Karpas-422 (cell line): ENCODE measurements at places on chromosomes 6 and 20. TPM values are rescaled to one million over a fixed set of nuclear protein-coding genes. Genes with fewer than 3 reads are reported as not detected.
A peak's percentile ranks its signal among the peaks of the same experiment; 100 is the strongest.

- H3K27me3 ChIP-seq: no peaks in the 10 kb centered on the region
- no peaks in the 10 kb centered on the region for H3K36me3 ChIP-seq
- H3K27ac ChIP-seq: no peak overlapping the region
- peak; percentile 31 for DNase-seq
Measured at GRCh38 chr6:156645097-156645496, 132.1 kb upstream of the ARID1B start.

GRCh38 chr20:5170341-5170740, 43.5 kb downstream of the CDS2 start:
- no peak overlapping the region for H3K4me3 ChIP-seq
- H3K27me3 ChIP-seq: no peaks in the 10 kb centered on the region
- no peaks in the 10 kb centered on the region for H3K36me3 ChIP-seq

GRCh38 chr6:37056439-37057127, 51.1 kb downstream of the FGD2 start:
- no peaks in the 10 kb centered on the region for H3K27me3 ChIP-seq
- H3K4me3 ChIP-seq: no peak overlapping the region
- H3K36me3 ChIP-seq: no peaks in the 10 kb centered on the region
- no peak overlapping the region for H3K27ac ChIP-seq

DNA sequence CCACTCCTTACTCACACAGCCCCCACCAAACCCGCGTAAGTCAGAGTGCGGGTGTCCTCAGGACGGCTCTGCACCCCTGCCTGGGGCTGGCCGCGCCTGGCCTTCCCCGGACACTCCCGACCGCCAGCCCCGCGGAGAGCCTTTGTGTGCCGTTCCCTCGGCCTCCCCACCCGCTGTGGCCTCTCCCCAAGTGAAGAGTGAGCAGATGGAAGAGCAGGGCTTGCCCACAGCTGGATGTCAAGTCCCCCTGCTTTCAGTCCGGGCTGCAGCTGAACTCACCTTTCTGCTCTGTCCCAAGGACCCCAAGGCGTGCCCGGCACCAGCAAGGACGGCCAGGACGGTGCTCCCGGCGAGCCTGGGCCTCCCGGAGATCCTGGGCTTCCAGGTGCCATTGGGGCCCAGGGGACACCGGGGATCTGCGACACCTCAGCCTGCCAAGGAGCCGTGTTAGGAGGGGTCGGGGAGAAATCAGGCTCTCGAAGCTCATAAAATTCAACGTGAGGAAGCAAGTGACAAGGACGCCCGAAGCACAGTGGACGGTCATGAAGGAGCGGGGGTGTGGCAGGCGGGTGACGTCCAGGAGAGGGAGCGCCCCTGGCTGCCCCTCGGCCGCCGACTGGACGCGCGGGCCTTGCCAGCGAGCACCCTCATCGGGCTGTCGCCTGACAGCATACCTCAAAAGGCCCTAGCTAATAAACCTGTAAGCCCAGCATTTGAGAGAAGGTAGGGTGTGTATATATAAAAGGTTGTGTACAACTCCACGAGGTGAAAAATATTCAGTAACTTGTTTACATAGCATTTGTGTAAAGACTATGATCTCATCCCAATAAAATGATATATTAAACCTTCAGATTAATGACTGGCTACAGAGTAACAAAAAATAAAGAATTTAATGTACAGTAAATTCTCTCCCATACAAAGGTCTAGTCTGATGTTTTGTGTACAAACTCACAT, 21.1 kb downstream of the TCFL5 start:
- no peaks in the 10 kb centered on the region for H3K27me3 ChIP-seq
- no peak overlapping the region for H3K4me3 ChIP-seq
- peak overlapping the region; percentile 30; the same call in 1 of the 2 replicates for H3K27ac ChIP-seq
- peaks cover 26% of the 10 kb centered on the region for H3K4me1 ChIP-seq

DNA sequence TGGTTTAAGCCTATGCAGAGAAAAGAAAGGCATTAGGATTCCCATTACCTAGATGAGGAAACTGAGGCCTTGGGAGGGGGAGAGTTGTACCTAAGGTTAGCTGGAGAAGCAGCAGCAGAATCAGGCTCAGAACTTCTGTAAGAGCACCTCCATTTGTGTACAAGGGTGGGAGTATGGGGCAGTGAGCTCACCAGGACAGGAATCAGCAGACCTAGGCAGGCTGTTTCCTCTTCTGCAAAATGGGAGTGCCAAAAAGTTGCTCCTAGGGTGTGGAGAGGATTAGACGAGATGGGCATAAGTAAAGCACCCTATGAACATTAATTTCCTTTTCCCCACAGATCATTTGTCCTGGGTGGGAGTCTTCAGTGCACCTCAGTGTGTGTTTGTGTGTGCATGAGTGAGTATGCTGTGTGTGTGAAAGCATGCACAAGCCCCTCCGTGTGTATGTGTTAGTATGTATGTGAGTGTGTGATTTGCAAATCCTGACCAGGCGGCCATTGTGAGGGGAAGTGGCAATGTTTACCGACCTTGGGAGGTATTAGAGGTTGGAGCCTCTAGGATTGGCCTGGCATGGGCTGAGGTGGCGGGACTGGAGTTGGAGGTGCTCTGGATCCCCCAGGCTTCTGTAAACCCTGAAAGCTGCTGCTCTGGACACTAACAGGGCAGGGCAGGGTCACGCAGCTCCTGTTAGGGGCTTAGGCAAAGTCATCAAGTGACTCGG, 78.8 kb downstream of the VEGFA start:
- no peak for DNase-seq
- H3K27me3 ChIP-seq: no peaks in the 10 kb centered on the region
- H3K27ac ChIP-seq: no peak overlapping the region
- H3K4me3 ChIP-seq: no peak overlapping the region

The SRSF12 gene
- not detected in 2 replicates for total RNA-seq

The NMBR gene
- not detected in 2 replicates for total RNA-seq

The HEBP2 gene
- 41.9 and 49.9 TPM in 2 replicates for total RNA-seq

DNA sequence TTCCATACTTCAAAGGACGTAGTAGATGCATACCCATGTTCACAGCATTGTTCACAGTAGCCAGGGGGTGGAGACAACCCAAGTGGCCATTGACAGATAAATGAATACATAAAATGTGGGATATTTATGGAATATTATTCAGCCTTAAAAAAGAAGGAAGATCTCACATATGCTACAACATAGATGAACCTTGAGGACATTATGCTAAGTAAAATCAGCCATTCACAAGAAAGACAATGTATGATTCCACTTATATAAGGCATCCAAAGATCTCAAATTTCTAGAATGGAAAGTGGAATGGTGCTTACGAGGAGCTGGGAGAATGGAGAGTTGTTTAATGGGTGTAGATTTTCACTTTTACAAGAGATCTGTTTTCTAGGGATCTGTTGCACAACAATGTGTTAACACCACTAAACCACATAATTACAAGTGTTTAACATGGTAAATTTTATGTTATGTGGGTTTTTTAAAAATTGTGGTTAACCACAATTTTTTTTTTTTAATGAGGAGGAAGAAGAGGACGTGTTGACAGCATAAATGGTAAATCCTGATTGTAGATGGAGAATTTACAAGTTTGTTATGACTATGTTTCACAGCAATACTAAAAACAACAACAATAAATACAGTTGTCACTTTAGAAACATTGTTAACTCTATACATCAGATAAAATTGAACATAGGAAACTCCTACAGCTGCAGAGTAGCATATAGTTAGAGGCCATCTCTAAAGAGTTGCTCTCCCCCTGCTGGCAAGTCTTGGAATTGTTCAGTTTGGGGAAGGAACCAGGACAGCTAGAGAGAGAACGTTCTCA, 41.6 kb downstream of the CCN2 start:
- no peak overlapping the region for H3K4me3 ChIP-seq
- peak; percentile 92 for DNase-seq
- H3K4me1 ChIP-seq: no peaks in the 10 kb centered on the region
- H3K36me3 ChIP-seq: no peaks in the 10 kb centered on the region

DNA sequence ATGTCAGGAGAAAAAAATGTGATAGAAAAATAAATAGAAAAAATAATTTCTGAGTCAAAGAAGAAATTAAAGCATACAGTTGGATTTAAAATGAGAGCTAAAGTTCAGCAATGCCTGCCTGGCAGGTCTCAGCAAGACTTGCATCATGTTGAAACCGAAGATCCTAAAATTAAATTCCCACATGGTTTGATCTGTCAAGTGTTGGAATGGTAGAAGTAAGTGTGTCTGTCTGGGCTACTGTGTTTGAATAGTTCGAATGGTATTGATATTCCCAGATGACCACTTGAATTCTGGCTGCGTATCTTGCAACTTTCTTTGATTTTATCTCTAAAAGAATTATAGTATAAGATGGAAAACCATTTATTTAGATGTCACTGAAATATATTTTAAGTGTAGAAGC, 1349.6 kb downstream of the EPHA7 start:
- H3K36me3 ChIP-seq: no peaks in the 10 kb centered on the region
- H3K27me3 ChIP-seq: no peaks in the 10 kb centered on the region

DNA sequence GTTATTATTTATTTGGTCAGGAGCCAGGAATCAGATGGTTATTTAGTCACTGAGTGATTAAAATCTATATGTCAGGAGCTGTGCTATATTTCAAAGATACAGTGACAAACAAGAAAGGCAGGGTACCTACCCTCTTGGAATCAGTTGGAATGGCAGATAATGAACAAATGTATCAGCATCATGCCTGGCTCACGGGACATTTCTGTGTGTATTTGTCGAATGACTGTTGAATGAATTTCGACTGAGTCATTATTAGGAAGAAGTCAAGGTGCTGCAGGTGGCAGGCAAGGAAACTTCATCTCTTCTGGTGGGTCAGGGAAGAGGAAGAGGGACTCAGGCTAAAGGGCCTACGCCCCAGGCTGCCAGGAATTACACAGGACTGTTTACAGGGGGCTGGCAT, 13.6 kb downstream of the PKIG start:
- H3K4me3 ChIP-seq: no peak overlapping the region; the same call in 1 of the 2 replicates
- DNase-seq: no peak
- H3K27ac ChIP-seq: peak overlapping the region; percentile 88
- H3K4me1 ChIP-seq: peaks cover 95% of the 10 kb centered on the region
- peaks cover 70% of the 10 kb centered on the region for H3K36me3 ChIP-seq
- no peaks in the 10 kb centered on the region for H3K27me3 ChIP-seq

DNA sequence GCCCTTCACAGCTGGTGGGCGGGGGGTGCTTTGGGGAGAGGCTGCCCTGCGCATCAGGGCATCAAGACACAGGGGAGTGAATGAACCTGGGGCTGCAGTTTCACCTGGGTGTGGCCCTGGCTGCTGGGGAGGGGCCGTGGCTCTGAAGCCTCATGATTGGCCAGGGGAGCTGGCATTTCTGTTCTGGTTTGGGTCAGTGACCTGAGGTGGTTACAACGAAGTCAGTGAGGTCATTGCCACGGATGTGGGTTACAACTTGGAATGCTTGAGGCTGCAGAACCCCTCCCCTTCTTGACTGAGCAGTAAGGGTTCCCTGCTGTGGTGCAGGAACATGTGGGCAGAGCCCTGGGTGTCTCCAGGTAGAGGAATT, 3.0 kb downstream of the TCEA2 start:
- peaks cover 79% of the 10 kb centered on the region for H3K4me1 ChIP-seq
- H3K27me3 ChIP-seq: no peaks in the 10 kb centered on the region
- peak overlapping the region; percentile 53; the same call in 1 of the 2 replicates for H3K4me3 ChIP-seq
- H3K27ac ChIP-seq: peak overlapping the region; percentile 97
- peak; percentile 87 for DNase-seq

The PRICKLE4 gene
- 0.41 and 2.8 TPM in 2 replicates for total RNA-seq

GRCh38 chr6:33280539-33280938, 3.6 kb downstream of the B3GALT4 start:
- peaks cover 16% of the 10 kb centered on the region for H3K36me3 ChIP-seq
- peaks cover 38% of the 10 kb centered on the region for H3K4me1 ChIP-seq
- no peak for DNase-seq
- no peak overlapping the region for H3K27ac ChIP-seq
- H3K4me3 ChIP-seq: no peak overlapping the region

DNA sequence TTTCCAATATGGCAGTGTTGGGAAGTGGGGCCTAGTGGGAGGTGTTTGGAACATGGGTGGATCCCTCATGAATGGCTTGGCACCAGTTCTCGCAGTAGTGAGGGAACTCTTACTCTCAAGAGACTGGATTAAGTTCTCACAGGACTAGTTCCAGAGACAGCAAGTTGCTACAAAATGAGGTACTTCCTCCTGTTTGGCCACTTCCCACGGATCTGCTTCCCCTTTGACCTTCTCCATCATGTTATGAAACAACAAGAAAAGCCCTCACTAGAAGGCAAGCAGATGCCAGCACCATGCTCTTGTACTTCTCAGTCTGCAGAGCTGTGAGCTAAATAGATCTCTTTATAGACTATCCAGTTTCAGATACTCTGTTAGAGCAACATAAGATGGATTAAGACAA, 3.1 kb downstream of the RSPH3 start:
- no peak overlapping the region for H3K4me3 ChIP-seq
- DNase-seq: no peak
- no peaks in the 10 kb centered on the region for H3K27me3 ChIP-seq
- no peaks in the 10 kb centered on the region for H3K36me3 ChIP-seq
- H3K4me1 ChIP-seq: peaks cover 17% of the 10 kb centered on the region

DNA sequence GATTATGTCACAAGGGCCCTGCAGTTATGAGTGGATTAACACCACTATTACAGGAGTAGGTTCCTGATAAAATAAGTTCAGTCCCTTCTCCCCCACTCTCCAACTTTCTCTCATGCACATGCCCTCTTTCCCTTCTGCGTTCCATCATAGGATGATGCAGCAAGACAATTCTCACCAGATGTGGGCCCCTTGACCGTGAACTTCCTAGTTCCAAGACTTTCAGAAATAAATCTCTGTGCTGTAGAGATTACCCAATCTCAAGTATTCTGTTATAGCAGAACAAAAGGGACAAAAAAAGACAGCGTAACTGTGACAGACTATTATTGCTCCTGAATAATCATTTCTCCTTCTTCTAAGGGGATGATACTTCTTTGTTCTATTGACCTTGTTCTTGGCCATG, 33.8 kb upstream of the TMEM244 start:
- H3K36me3 ChIP-seq: no peaks in the 10 kb centered on the region
- H3K4me3 ChIP-seq: no peak overlapping the region
- no peak for DNase-seq
- no peaks in the 10 kb centered on the region for H3K27me3 ChIP-seq

The ATP6V1G2 gene
- 15.2 and 34.9 TPM in 2 replicates for total RNA-seq

GRCh38 chr6:22980446-22980845, 411.1 kb downstream of the HDGFL1 start:
- H3K36me3 ChIP-seq: no peaks in the 10 kb centered on the region
- no peak overlapping the region for H3K27ac ChIP-seq
- no peak overlapping the region for H3K4me3 ChIP-seq
- DNase-seq: no peak

DNA sequence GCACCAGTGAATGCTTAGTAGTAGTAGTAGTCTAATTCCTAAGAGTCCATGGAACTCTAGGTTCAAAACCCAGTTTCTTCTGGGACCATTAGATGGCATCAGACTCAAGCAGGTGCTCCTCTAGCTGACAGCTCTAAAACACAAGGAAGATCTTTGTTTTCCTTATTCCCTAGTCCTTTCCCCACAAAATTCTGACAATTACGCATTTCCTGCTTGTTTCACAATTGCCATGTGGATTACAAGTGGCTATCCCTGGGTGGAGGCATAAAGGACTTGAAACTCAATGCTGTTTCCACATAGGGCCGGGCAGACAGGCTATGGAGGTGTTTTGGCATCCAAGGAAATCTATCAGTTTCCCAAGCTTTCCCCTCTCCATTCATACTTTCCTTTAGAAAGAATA, 9.2 kb upstream of the HLA-DOB start:
- no peak overlapping the region for H3K4me3 ChIP-seq
- H3K36me3 ChIP-seq: peaks cover 11% of the 10 kb centered on the region; the same call in 1 of the 2 replicates
- no peaks in the 10 kb centered on the region for H3K27me3 ChIP-seq
- H3K27ac ChIP-seq: peak overlapping the region; percentile 58; the same call in 1 of the 2 replicates

The AVP gene
- total RNA-seq: not detected in 2 replicates
